ENCODE measurements at places on chromosomes 7 and 10. TPM values are rescaled to one million over a fixed set of nuclear protein-coding genes. Genes with fewer than 3 reads are reported as not detected.

Gene STEAP1
- 5.7 TPM for total RNA-seq

Gene ZNF804B
- total RNA-seq: not detected

Gene CLCN1
- total RNA-seq: not detected

Gene CDK1
- 3.4 TPM for total RNA-seq

Gene SGMS1
- total RNA-seq: 73.1 TPM

Gene CALHM1
- total RNA-seq: not detected

Gene CHN2
- 14.4 TPM for total RNA-seq

Gene CYP3A7
- total RNA-seq: 1.6 TPM

Data from upper lobe of right lung (tissue), 1 donor.